Osteoblast (primary cell): ENCODE measurements at places on chromosomes 13 and 19. TPM values are rescaled to one million over a fixed set of nuclear protein-coding genes. Genes with fewer than 3 reads are reported as not detected.

GRCh38 chr19:32909257-32909656 lies 39.7 kb upstream of the SLC7A9 start:
- no peak for DNase-seq

GRCh38 chr19:11587975-11588631 lies 9.2 kb upstream of the ZNF627 start:
- no peak for DNase-seq

WDR62 gene
- 1.4 and 1.8 TPM in 2 replicates for total RNA-seq

DNA sequence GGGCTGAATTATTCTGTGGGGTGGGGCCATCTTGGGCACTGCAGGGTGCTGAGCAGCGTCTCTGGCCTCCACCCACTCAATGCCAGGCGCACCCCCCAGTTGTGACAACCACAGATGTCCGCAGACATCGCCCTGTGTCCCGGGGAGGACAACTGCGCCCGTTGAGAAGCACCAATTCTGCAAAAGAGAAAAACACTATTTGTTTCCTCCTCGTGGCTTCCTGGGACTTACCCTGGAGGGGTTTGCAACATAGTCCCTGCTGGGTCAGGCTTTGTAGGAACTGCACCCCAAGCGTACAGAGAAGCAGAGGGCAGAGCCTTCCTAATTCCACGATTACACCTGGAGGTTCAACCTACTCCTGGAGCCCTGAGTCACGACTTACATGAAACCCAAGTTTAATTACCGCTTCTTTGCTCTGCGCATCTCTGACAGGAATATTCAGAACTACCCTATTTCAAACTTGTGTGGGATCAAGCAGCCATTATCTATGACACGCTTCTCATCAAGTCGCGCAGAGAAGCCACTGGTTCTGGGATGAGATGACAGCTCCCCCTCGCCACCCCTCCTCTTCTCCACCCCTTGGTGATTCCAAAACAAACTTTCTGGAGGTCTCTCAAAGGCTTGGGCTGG lies 11.1 kb upstream of the SLC39A3 start:
- peak; percentile 50 for DNase-seq

- DNase-seq: peak; percentile 95
These were observed 11.0 kb upstream of the CA11 start for GRCh38 chr19:48656840-48657474.

DNA sequence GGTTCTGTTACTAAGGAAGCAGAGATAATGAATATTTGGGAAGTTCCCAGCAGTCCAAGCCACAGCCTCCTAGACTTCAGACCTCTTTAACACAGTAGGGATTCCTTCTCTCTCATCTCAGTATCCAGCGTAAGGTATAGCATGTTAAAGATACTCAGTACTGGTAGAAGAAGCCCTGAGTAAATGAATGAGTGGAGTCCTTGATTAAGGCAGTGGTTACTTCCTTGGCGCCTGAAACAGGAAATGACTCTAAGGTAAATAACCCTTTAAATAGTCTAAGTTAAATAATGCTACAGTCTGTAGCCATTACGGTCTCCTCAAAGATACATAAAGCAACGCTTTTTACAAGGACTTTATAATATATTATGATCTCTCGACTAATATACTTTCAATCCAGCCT lies 650.8 kb upstream of the MIR17HG start:
- DNase-seq: no peak

DNA sequence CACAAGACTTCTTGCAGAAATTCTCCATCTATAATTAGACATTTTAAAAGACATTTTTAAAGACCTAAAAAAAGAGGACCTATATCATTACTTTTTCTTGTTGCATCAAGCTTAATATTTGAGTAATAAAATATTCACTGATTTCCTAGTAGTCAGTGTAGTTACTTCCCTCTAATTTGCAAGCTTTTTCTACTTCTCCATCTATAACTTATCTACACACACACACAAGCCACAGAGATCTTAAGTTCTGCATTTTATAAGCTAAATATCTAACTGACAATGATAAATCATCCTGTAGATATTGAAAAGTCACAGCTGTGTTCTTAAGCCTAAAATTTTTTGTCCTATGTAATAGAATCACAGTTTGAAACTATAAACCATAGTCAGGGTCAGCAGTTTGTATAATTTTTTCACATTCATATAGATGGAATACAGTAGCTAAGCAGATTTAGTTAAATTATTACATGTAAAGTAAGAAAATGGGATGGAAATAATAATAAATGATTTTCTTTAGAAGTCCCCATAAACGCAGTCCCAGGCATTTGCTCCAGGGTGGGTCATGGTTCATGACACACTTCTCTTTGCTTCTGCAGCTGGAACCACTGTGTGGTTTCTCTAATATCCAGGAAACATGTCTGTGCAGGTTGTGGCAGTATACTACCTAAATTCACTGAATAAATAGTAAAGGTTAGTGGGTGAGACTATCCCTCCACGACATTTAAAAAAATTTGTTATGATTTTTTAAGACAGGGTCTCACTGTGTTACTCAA lies 60.2 kb downstream of the ESD start:
- peak; percentile 21 for DNase-seq

DNA sequence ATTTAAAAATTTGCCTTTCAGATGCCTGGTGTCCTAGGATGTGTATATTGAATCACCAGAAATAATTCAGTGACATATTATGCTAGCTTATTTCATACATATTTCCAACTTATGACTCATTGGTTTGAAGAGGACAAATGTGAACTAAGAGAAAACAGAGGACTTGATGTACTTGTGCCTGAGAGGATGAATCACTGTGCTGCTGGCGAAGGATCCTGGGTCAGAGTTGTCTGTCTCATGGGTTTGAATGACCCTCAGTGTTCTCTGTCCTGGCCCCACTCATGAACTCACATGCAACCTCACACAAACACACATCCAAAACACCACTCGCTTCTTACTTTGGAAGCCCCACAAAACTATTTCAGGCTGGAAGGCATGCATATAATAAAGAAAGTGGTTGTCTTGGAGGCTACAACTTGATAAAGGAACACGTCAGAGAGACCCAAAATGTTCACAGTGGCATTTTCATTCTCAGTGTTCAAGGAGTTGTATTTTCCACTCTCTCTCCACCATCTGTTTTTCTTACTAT lies 129.0 kb upstream of the SPRY2 start:
- no peak for DNase-seq

DNA sequence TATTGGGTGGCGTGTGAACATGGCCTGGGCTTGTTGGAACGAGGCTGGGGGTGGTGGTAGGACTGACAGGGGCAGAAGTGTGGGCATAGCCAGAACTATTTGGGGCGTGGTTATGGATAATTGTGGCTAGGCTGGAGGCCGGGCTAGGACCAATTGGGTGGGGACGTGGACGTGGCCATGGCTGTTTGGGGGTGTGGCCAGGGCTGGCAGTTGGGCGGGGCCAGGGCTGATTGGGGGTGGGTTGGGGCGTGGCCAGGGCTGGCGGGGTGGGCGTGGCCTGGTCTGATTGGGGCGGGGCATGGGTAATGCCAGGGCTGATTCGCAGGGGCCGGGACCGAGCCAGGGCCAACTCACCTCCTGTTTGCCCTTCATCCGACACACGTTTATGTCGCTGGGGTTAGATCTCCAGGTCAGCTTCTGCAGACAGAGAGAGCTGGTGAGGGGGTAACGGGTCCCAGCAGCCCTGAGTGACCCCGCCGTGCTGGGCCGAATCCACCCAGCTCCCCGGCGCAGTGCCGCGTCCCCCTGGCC lies 2.8 kb downstream of the SEMA6B start:
- peak; percentile 87 for DNase-seq

DNA sequence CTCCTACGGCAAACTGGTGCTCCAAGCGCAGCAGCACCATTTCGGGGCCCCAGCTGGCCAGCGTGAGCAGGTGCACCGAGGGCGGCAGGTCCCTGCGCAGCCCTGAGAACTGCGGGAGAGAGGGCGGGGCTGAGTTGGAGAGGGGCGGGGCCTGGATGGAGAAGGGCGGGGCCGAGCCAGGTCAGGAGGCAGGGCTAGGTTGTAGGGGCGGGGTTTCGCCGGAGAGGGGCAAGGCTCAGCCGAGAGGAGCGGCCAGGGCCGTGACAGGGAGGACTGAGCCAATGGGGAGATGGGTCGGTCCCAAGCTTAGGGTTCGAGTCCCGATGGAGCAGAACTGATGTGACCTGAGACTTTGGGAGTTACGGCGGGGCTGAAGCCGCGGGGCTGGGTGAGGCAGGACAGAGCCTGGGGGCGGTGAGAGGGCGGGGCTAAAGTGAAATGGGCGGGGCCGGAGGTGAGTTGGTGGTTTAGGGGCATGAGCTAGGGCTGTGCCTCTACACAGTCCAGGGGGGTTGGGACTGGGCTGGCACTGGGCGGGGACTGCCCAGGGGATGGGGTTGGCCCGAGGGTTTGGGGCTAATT lies 19.0 kb downstream of the MAN2B1 start:
- peak; percentile 92 for DNase-seq

DNA sequence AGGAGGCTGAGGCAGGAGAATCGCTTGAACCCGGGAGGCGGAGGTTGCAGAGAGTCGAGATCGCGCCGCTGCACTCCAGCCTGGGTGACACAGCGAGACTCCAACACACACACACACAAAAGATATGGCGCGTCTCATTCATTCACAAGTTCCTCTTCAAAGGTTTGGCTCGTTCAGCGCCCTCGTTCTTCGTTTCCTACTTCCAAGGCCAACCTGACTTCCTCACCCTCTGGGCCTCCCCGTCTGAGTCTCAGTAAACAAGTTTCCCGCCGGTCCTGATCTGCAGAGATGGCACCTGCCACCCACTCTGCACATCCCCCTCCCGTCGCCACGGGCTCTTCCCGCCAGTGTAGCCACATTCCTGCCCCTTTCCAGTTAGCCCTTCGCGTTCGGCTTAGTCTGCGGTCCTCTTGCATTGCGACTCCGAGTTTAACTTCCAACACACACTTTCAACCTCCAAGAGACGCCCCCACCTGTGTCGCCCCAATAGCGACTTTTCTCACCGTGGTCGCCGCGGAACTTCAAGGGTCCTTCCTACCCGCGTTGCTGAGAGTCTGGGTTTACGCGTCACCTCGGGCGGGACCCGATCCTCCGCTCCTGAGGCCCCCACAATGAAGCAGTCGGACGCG lies 1.3 kb upstream of the BSG start:
- peak; percentile 93 for DNase-seq

ASPDH gene
- not detected in 2 replicates for total RNA-seq

NKG7 gene
- total RNA-seq: not detected in 2 replicates

TPTE2 gene
- total RNA-seq: not detected in 2 replicates

DNA sequence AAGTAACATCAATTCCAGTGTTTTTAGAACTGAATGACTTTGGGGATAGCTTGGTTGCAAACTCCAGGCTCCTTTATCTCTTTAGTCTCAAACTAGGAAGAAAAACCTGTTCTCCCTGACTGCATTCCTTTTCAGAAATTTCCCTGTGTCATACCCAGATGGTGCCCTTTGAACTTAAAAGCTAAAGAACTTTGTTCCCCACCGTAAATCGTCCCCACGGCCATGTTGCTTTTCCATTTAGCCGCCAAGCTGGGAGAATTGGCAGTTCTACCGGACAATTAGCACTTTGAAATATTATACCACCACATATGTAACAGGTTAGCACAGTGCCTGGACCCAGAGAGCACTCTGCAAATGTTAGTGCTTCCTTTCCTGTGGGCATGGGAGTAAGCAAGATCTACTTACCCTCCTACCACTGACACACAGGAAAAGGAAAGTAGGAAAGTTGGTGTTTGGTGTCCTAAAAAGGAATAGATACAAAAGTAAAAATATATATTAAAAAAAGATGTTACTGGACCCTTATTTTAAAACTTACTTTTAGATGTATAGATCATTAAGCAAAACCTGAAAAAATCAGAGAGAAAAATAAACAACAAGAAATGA lies 191.9 kb upstream of the MIR17HG start:
- DNase-seq: no peak

DNA sequence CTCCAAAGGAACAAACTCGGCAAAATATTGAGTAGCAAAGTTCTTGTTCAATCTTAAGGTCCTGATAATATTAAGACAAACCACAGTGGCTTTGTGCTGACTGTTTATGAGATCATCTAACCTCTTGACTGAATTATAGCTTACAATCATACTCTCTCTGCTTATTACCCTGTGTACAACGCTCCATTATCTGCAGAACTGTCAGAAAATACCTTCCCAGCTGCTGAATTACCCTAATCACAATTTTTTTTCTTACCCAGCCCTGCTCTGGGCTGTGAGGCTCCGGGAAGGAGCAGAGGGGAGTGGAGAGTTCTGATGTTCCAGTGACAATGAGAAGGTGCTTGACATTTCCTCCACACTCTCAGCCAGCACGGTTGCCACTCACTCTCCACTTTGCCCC lies 64.8 kb downstream of the DCT start:
- DNase-seq: no peak

MYCBP2 gene
- total RNA-seq: 140 and 155 TPM in 2 replicates

GRCh38 chr13:54536112-54536511 lies 1507.5 kb downstream of the OLFM4 start:
- DNase-seq: no peak

TSSK6 gene
- 2.7 and 4.3 TPM in 2 replicates for total RNA-seq

GRCh38 chr13:34619326-34619725 lies 322.7 kb upstream of the NBEA start:
- no peak for DNase-seq

DNA sequence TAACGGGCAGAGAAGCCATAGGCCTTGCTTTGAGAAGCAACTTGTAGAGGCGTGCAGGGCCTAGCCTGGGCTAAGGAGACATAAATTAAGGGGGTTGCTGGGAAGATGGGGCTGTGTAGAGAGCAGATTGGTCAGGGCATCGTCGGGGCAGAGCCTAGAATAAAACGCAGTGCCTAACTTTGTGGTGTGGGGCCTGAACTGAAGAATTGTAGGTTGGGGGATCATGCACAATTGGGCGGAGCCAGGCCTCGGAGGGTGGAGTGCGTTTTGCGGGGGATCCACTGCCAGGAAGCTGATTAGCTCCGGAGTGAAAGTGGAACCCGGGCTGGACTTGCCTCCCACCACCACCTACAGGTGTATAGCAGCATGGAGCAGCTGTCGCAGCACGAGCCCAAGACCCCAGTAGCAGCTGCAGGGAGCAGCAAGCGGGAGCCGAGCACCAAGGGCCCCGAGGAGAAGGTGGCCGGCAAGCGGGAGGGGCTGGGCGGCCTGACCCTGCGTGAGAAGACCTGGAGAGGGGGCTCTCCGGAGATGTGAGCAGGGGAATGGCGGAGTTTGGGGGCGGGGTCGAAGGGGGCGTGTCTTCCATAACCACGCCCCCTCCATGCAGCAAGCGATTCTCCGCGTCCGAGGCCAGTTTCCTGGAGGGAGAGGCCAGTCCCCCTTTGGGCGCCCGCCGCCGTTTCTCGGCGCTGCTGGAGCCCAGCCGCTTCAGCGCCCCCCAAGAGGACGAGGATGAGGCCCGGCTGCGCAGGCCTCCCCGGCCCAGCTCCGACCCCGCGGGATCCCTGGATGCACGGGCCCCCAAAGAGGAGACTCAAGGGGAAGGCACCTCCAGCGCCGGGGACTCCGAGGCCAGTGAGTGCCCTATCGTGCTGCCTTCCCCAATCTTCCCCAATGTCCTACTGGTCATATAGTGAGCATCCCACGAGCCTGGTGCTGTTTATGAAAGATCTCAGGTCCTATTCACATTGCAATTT lies 13.8 kb downstream of the DNASE2 start:
- peak; percentile 96 for DNase-seq

NAPSA gene
- under 0.01 and 0.29 TPM in 2 replicates for total RNA-seq

DNA sequence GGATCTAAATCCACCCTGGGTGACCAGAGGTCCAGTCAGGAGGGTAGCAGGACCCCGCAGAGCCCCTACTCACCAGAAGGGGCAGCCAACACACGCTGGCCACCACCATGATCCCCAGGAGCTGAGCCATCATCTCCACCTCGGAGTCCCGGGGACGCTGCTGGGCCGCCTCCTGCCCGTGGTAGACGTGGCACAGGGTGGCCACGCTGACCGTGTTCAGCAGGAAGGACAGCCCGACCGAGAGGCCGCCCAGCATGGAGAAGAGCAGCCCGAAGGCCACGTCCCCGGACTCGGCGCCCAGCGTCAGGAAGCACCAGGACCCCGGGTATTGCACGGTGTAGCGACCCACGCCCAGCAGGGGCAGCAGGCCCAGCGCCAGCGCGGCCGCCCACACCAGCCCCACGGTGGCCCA lies 6.9 kb downstream of the TBXA2R start:
- no peak for DNase-seq
